ENCODE measurements at places on chromosomes 11 and 22.
A peak's percentile ranks its signal among the peaks of the same experiment; 100 is the strongest.

GRCh38 chr22:27749597-27750225 is 51.8 kb downstream of the MN1 start:
- DNase-seq = no peak

GRCh38 chr22:31561238-31561887 is 65.0 kb downstream of the SFI1 start:
- DNase-seq = peak; percentile 36

DNA sequence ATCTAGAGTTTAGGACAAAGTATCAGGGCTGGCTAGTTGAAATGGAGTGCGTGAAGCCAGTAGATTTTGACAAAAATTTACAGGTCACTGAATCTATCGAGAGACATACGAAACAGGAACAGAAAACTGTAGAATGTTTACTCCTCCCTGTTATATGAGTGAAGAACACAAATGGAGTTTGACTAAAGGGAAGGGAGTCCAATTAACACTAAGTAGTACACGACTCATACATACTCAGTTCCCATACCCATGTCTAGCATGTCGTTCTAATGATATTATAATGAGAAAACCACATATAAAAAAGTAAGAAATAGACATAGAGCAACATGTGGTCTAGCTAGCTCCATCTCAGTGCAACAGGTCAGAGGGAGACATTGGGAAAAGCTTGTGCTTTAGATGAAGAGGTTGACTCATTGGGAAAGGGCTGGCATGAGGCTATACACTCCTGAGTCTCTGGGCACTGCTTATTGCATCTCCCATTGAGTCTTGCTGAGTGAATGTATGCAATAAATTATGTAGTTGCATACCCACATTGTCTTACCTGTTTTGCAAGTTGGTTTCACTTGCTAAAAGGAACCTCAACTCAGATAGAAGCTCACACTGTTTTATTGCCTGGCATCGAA is 43.5 kb downstream of the CD44 start:
- no peak for DNase-seq

DNA sequence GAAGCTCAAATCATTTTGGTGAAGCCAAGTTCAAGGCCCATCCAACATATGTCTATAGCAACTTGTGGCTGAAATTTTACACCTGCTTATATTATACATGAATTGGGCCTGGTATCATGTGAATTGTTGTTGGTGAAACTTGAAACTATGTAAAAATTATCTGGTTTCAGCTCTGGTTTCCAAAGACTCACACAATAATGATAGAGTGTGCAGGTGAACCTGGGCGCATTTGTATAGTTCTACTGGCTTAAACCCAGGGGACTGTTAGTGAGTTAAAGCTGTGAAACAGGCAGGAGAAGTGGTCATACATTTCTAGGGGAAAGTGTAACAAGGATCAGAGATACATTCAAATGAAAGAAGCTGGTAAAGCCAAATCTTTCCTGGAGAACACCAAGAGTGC is 627.3 kb downstream of the METTL15 start:
- DNase-seq = no peak

GRCh38 chr11:67356864-67357561 is 3.7 kb upstream of the POLD4 start:
- DNase-seq = no peak

GRCh38 chr11:116882386-116882785 is 45.0 kb upstream of the APOA1 start:
- DNase-seq = no peak

DNA sequence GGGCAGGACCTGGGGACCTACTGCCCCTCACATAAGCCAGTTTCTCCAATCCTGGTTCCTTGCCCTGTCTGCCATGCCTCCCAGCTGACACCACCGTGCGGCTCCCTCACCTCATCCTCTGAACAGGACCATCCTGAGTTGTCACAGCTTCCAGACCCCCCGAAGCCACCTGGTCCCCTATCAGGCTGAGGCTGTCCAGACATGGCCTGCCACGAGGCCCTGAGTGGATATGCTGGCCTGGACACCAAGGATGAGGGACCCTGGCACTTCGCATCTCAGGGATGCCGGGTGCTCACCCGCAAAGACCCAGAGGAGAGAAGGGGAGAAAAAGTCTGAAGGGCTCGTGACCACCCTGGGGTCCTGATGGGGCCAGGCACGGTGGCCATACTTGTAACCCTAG is 15.8 kb upstream of the CCDC188 start:
- no peak for DNase-seq

- no peak for DNase-seq
Observed at GRCh38 chr11:88604260-88604659, 266.7 kb upstream of the CTSC start.

- DNase-seq = no peak
Observed at GRCh38 chr11:112523477-112523876, 262.8 kb upstream of the PLET1 start.

GRCh38 chr22:47056361-47056760 is 293.9 kb downstream of the TBC1D22A start:
- DNase-seq = no peak

DNA sequence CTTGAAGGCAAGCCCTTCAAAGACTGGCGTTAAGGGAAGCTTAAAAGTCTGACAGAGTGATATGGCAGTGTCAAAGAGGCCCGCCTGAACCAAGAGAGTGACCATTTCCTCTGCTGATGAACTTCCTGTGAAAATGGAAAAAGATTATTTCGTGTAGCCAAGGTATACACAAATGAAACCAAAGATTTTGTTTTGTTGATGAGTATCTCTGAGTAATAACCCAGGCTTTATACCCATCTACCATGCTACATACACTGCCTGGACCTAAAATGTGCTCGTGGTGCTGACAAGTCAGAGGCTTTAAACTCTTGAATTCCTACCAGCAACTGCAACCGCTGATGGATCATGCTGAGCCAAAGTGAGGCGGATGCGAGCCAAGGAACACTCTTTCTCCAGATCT is 21.0 kb upstream of the FNBP4 start:
- no peak for DNase-seq

DNA sequence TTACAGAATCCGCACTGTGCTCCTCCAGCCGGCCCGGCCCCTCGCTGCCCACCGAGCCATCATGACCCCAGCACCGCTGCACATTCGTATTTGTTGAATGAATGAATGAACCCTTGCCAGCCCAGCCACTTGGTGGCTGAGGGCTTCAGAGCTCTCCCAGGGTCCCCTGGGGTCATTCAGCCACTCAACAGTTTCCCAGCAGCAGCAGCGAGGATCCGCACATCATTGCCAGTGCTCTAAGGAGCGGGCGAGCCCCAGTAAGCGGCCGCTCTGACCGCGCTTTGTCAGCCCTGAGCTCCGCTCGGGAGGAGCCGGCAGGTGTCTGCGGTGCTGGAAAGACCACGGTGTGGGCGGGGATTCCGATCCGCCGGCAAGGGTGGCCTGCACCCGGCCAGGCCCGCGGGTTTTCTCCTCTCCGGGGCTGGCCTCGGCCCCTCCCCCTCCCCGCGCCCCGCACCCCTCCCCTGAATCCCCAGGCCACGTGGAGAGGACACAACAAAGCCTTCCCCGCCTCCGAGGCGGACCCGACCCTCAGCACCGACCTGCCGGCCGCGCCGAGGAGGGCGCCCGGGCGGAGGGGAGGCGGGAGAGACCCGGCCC is 563 bp downstream of the BID start:
- DNase-seq = no peak

- no peak for DNase-seq
Observed at GRCh38 chr11:72009156-72009555, 10.4 kb downstream of the IL18BP start.

GRCh38 chr11:78310500-78310909 is 107.1 kb downstream of the GAB2 start:
- DNase-seq = no peak

GRCh38 chr11:124920870-124921609 is 2.0 kb downstream of the HEPN1 start:
- DNase-seq = no peak

DNA sequence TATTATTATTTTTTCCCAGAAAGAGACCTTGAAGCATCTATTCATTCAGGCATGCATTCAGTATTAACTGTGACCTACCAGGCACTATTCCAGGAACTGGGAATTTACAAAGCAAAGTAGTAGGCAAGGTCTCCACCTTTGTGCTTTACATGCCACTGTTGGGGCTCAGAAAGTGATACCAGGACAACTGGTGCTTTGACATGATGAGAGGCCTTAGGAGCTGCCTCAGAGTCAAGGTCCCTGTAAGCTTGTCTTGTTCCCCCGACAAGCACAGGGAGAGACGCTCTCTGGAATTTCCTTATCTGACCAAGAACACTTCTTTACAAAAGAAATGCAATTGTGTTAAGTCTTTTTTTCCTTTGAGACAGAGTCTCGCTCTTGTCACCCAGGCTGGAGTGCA is 2.3 kb upstream of the HMOX1 start:
- no peak for DNase-seq

- no peak for DNase-seq
Observed at GRCh38 chr11:73217131-73217809, 811 bp upstream of the P2RY2 start.

- DNase-seq = no peak
Observed at GRCh38 chr11:68117853-68118470, 3.2 kb downstream of the CHKA start.

DNA sequence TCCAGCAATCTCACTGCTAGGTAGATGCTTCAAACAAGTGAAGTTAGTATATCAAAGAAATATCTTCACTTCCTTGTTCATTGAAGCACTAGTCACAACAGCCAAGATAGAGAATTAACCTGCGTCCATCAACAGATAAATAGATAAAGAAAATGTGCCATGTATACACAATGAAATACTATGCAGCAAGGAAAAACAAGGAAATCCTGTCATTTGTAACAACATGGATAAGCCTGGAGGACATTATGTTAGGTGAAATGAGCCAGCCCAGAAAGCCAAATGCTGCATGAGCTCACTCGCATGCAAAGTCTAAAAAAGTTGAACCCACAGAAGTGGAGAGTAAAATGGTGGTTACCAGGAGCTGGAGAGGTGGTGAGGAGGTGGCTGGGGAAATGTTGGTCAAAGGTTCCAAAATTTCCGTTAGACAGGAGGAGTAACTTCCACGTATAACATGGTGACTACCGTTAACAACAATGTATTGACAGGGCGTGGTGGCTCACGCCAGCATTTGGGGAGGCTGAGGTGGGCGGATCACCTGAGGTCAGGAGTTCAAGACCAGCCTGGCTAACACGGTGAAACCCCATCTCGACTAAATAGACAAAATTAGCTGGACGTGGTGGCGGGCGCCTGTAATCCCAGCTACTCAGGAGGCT is 23.6 kb upstream of the CARS1 start:
- DNase-seq = no peak

DNA sequence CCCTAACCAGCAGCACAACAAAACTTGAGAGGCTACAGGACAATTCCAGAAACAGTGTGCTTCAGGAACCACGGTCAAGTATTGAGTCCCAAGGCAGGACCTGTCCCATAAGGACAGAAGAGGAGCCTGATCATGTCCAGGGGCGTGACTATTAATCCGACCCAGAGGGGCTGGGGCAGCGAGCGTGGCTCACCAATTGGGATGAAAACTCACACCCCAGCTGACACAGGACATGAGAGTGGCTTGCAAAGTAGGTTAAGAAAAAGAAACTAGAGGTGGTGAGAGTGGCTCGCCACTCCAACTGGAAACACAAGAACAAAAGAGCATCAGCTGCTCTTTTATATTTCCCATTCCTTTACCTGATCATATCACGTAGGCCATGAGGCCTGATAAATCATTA is 16.0 kb upstream of the FEZ1 start:
- no peak for DNase-seq

DNA sequence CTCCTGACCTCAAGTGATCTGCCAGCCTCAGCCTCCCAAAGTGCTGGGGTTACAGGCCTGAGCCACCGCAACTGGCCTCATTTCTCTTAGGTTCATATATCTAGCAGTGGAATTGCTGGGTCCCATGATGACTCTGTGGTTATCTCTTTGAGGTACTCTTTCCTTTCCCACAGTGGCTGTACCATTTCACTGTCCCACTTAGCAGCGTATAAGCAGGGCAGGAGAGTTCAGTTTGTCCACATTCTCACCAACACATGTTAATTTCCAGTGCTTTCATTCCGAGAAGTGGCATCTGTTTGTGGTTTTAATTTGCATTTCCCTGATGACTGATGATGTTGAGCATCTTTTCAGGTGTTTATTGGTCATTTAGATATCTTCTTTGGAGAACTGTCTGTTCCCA is 16.4 kb downstream of the PRR5 start:
- no peak for DNase-seq

DNA sequence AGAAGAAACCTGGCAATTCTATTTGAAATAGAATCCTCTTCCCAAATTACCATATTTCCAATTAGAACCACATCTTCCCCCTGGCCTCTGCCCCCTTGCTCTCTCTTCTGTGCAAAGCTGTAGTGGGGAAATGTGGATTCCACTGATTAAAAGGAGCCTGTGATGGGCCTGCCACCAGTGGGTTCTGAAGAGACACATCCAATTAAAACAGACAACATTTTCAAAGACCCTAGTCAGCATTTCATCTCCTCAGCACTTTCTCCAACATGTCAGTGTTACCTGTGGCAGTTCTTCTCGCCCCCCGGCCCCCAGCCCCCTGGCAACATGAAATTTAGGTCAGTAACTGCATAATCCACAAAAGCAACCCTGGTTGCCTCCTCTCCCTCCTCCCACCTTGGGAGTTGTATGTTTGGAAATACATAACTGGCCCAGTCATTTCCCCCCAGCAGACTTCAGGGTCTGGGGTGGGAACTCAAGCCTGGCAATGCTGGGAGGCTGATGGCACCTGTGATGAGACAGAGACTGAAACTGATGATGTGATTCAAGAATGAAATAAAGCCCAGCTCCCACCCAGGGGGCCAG is 99.9 kb upstream of the AMOTL1 start:
- DNase-seq = no peak

DNA sequence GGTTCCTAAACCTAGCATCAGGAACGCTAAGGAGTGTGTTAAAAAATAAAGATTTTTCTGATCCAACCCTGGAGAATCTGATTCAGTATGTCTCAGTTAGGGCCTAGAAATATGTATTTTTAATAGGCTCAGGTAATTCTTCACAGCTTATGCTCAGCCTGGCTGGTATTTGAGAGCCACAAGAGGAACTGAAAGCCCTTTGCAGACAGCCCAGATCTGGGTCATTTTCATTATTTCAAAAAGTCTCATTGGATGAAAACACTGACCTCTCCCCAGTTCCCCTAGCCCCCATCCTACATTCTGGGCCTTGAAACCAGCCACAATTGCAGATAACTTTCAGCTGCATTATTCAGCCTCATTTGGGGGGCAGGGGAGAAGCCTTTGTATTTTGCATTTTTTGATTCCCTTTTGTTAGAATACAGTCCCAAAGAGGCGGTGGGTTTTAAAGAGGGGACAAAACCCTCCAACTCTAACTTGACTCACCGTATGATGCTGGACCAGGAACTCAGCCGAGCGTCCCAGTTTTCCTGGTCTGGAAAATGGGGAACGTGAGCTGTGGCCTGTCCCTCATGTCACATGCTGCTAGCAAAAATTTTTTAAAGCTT is 66.0 kb upstream of the LARGE1 start:
- DNase-seq = no peak

- no peak for DNase-seq
Observed at GRCh38 chr22:35961480-35962295, 66.9 kb downstream of the RBFOX2 start.

GRCh38 chr11:67351275-67352005 is 1.9 kb downstream of the POLD4 start:
- no peak for DNase-seq

GRCh38 chr11:73047773-73048371 is 94.2 kb downstream of the FCHSD2 start:
- no peak for DNase-seq

GRCh38 chr11:32312865-32313403 is 122.4 kb downstream of the WT1 start:
- DNase-seq = peak; percentile 84
